ENCODE measurements at places on chromosomes 2 and 18.

- no peak for DNase-seq
Measured at GRCh38 chr2:20353241-20353992, 2.8 kb upstream of the PUM2 start.

- DNase-seq = no peak
Measured at GRCh38 chr18:55247032-55247431, 287.8 kb upstream of the CCDC68 start.

DNA sequence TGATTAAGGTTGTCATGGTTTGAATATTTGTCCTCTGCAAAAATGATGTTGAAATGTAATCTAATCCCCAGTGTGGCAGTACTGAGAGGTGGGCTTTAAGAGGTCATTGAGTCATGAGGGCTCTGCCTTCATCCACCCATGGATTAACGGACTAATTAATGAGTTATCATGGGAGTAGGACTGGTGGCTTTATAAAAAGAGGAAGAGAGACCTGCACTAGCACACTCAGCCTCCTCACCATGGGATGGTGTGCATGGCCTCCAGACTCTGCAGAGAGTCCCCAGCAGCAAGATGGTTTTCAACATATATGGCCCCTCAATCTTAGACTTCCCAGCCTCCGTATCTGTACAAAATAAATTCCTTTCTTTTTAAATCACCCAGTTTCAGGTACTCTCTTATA is 41.0 kb downstream of the DTNB start:
- no peak for DNase-seq

DNA sequence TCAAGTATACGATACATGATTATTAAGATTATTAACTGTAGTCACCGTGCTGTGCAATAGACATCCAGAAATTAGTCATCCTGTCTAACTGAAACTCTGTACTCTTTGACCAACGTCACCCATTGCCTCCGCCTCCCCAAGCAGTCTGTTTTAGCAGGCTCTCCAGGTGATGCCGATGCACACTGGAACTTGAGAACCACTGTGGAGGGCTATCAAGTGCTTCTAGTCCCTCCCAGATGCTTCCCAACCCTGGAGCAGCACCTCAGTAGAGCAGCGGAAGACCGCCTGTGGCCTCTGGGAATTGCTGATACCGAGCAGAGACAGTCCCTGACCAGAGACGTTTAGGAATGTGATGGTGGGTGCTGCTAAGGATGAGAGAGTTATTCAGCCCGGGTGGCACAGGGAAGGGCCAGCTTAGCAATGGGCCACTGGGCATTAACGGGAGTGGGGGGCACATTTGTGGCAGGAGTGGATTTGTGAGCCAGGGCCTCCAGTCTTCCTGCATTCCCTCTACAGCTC is 50.7 kb downstream of the LIPG start:
- no peak for DNase-seq

DNA sequence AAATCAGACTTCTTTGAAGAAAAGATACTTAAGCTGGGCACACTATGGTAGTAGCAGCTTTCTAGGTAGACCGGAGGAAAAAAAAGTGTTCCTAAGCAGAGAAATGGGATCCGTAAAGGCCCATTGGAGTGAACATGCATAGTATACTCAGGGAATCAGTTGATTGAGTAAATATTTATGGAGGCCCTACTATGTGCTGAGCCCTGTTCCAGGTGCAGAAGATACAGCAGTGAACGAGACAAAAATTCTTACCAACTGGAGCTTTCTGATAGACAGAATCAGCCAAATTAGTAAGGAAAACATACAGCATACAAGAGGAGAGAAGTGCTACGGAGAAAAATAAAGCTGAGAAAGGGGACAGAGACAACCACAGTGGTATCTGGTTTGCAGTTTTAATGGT is 28.1 kb downstream of the CRIM1 start:
- no peak for DNase-seq

- no peak for DNase-seq
Measured at GRCh38 chr18:39062426-39062825, 1496.8 kb upstream of the CELF4 start.

- no peak for DNase-seq
Measured at GRCh38 chr2:138703242-138703641, 76.9 kb downstream of the NXPH2 start.

DNA sequence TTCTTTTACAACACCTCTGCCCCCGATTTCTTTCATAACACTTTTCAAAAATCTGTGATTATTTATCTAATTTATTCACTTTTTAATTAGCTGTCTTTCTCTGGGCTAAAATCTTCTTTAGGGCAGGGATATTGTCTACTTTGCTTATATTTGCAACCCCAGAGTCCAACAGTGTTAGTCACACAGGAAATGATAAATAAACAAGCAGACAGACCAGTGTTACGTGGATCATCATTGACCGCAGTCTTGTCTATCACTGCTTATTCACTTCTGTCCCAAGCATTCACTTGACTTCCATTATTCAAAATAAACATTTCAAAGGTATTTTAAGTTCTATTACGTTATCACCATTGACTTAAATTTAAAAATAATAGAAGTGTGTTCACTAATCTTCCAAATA is 237.6 kb upstream of the UBE2E3 start:
- DNase-seq = no peak

DNA sequence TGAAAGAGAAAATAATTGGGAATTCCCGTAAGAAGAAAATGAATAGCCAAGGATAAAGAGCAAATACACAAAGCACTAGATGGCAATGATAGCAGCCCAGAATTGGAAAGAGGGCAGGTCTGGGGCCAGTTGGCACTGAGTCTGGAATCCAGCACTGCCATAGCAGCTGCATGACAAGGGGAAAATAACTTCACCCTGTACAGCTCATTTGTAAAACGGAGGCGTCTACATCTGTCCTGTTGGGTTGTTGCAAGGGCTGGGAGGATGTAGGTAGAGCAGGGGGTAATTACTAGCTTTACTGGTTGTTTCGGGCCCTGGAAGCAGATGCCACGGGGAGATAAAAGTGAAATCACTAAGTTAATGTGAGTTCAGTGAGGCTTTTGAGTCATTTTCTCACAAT is 110.0 kb upstream of the RASGRP3 start:
- no peak for DNase-seq

- no peak for DNase-seq
Measured at GRCh38 chr2:147550995-147551731, 293.7 kb upstream of the ACVR2A start.

DNA sequence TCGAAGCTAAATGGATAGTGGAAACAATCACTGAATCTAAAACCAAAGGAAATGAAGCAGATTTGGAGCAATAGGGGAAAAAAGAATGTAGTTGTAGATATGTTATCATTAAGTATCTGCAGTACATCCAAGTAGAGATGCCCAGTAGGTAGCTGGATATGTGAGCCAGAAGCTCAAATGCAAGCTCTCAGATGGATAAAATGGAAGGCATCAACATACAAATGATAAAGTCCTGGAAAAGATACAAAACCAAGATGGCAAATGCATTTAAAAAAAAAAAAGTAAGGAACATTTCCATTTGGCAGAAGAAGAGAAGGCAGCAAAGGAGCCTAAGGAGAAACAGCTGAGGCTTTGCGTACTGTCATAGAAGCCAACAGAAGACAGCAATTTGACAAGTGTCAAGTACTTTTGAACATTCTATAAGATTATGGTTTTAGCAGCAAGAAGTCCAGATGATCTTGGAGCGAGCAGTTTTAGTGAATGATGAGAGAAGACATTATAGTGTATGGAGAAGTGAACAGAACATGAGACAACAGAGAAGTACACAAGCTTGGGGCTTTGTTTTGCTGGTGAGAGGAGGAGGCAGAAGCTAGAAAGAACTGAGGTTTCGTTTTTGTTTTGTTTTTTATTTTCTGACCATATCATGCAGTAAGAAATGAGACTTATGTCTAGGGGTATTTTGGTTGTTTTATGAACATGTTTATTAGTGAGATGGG is 18.3 kb downstream of the ROCK2 start:
- no peak for DNase-seq

GRCh38 chr2:98502556-98503335 is 58.1 kb downstream of the INPP4A start:
- DNase-seq = no peak

GRCh38 chr2:178412047-178412446 is 38.9 kb downstream of the PRKRA start:
- DNase-seq = no peak

DNA sequence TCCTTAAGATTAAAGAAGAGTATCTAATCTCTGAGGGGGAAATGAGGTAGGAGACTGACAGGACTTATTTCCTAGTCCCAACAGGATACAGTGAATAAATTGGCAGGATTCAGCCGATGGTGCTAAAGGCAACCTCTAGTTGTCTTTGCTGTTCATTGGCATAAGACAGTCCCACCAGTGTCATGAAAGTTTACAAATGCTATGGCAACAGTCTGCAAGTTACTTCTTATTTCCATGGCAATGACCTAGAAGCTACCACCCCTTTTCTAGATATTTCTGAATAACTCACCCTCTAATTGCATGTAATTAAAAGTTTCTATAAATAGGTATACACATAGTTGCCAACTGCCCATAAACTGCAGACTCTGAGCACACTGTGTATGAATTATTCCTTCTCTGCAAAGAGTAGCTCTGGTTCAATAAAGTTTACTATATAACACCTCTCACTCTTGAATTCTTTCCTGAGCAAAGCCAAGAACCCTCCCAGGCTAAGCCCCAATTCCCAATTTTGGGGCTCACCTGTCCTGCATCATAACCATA is 172.7 kb upstream of the LRATD1 start:
- no peak for DNase-seq

GRCh38 chr18:47605093-47605492 is 325.4 kb downstream of the SMAD2 start:
- no peak for DNase-seq

GRCh38 chr2:119315241-119315925 is 51.3 kb downstream of the C2orf76 start:
- no peak for DNase-seq

GRCh38 chr2:226703514-226703913 is 96.1 kb downstream of the IRS1 start:
- DNase-seq = no peak

GRCh38 chr2:155412598-155412997 is 714.1 kb downstream of the KCNJ3 start:
- DNase-seq = no peak

GRCh38 chr2:120094795-120095194 is 81.9 kb downstream of the EPB41L5 start:
- no peak for DNase-seq

DNA sequence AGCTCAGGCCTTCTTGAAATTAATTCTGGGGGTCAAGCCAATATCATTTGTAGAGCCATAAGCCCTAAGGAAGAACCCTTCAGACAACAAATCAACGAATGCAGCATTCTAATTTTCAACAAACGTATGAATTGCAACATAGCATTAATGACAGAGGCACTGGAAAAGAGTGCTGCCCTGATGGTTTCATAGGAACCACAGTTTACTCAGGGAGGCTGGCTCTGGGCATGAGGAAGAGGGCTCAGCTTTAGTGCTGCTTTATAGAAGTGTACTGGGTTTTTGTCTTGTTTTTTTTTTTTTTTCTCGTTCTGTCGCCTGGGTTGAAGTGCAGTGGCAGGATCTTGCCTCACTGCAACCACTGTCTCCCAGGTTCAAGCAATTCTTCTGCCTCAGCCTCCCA is 36.1 kb upstream of the CAB39 start:
- no peak for DNase-seq

DNA sequence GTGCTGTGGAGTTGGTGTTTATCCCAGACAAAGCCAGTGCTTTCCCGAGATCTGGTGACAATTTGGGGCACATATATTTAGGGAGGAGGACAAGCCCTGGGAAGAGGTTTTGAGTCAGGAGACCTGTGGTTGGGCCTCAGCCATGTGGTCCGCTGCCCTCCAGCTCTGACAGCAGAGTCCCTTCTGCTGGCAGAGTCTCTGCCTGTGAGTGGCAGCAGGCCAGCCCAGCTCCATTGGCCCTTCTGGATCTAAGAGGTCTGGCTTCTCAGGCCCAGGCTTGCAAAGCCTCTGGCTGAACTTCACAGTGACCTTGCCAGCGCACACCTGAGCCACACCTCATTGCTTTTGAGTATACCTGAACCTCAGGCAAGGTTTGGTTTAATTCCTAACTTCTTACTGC is 115.3 kb downstream of the BCL2L11 start:
- DNase-seq = no peak

- no peak for DNase-seq
Measured at GRCh38 chr18:65946777-65947176, 196.0 kb downstream of the CDH7 start.

DNA sequence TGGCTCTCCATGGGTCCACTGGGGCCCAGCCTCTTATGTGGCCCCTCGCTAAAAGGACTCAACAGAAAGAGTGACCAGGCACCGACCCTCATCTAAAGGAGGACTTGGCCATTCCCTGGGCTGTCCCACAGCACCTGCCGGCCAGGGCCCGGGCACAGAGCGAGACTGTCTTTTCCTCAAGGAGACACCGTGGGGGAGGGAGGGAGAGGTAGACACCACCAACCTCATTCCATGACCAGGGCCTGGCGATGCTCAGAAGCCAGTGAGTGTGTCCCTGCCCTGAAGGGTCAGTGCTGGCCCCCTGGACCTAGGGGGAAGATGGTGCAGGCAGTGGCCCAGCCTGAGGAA is 39.8 kb upstream of the ALPP start:
- DNase-seq = no peak

GRCh38 chr2:221716426-221717303 is 144.6 kb upstream of the EPHA4 start:
- DNase-seq = no peak

DNA sequence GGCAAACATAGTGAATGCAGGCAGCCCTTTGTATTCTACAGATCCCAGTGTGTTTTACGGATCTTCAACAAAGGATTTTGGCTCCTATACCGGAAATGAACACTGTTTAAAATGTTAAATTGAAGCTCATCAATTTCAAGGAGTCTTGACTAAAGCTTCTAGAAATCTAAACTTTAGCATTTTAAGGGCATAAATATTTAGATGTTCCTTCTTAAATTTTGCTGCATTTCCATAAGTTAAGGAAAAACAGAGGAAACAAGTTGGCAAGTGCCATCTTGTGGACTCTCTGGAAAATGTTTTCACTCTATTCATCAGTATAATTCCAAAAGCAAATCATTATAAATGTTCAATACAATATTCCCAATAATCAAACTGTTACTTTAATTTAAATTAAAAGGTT is 19.6 kb downstream of the CHN1 start:
- DNase-seq = no peak

- DNase-seq = no peak
Measured at GRCh38 chr2:35538796-35539195, 816.8 kb upstream of the CRIM1 start.

DNA sequence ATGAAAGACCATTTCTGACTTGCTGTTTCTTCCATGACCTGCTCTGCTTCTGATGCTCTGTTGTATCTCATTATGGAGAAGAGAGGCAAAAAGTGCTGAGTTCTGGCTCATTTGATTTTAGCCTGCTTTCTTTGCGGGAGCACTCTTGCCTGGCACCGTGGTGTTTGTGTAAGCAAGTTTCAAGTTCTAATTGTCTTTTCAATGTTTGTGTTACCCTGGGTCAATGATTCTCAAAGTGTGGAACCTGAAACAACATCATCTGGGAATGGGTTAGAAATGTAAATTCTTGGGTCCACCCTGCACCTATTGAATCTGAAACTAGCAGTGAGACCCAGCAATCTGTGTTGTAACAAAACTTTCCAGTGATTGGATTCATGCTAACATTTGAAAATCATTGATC is 85.5 kb upstream of the STON1 start:
- no peak for DNase-seq

- DNase-seq = no peak
Measured at GRCh38 chr2:44716131-44716530, 225.4 kb upstream of the SIX3 start.

GRCh38 chr2:19751631-19752030 is 150.2 kb downstream of the TTC32 start:
- no peak for DNase-seq

- DNase-seq = no peak
Measured at GRCh38 chr2:99166218-99166617, 11.5 kb downstream of the LIPT1 start.

Data from naive B cell (primary cell).